ENCODE measurements at places on chromosomes 7 and 10.

GRCh38 chr7:15495170-15495569, 66.6 kb downstream of the AGMO start:
- DNase-seq, result no peak

DNA sequence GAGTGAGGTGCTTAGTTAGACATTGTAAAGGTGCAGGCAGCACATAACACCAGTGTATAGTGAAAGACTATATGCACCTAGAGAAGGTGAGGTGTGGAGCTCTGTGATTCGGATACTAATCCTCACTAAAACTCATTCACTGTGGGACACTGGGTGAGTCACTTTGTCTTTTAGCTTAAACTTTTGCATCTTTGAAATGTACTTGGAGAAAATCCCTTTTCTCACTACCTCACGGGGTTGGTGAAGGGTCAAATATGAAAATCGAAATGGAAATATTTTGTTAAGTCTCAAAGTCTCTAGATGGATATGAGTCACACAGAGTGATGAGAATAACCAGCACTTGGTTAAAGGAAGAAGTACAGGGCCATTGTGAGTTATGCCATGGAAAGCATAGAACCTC, 38.0 kb downstream of the MDFIC start:
- DNase-seq, result no peak

- no peak for DNase-seq
These were observed 3.2 kb downstream of the INSIG1 start for GRCh38 chr7:155300641-155301452.

- no peak for DNase-seq
These were observed 8.4 kb upstream of the PURB start for GRCh38 chr7:44893710-44894234.

DNA sequence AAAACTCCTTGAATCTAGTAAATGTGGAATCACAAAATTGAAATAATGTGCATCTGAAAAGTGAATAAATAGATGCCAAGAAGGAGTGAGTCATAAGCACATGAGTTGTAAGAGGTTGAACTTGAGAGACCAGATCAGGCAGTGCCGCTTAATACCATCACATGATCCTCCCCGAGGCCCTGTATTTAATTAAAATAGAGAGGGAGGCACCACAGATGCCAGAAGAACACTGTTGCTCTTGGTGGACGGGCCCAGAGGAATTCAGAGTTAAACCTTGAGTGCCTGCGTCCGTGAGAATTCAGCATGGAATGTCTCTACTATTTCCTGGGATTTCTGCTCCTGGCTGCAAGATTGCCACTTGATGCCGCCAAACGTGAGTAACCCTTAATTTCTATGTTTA, at the start of gene GPNMB:
Gene GPNMB (plus strand): TSS at position 221 of the 400 bp plus-strand sequence. CDS start 83 bp downstream, at position 304.
- DNase-seq, result no peak

GRCh38 chr7:115070311-115070710, 148.4 kb downstream of the MDFIC start:
- DNase-seq, result no peak

Measured in stimulated activated CD8-positive, alpha-beta memory T cell treated with anti-CD3 and anti-CD28 coated beads, Interleukin-15, amount 100 ng/mL, for 48 hours (primary cell).